Diencephalon (tissue), 1 donor: ENCODE measurements at places on chromosomes 1 and 21. TPM values are rescaled to one million over a fixed set of nuclear protein-coding genes. Genes with fewer than 3 reads are reported as not detected.

The KRTAP19-6 gene
- total RNA-seq = not detected

The AKR1A1 gene
- total RNA-seq = 74.5 TPM

The ERG gene
- 2.5 TPM for total RNA-seq

The OR2T29 gene
- 0.23 TPM for total RNA-seq

The SESN2 gene
- 4.4 TPM for total RNA-seq

The INAVA gene
- 4.6 TPM for total RNA-seq

The MIXL1 gene
- total RNA-seq = not detected

The FAM72C gene
- total RNA-seq = 1.8 TPM

The COA6 gene
- total RNA-seq = 18.2 TPM

The DPYD gene
- 20.5 TPM for total RNA-seq

The PHLDA3 gene
- 12.9 TPM for total RNA-seq

The GBP6 gene
- 0.69 TPM for total RNA-seq

The LRRC40 gene
- total RNA-seq = 82.8 TPM

The LENEP gene
- 0.69 TPM for total RNA-seq

The OR2G6 gene
- total RNA-seq = not detected

The S100A3 gene
- total RNA-seq = not detected

The GJA5 gene
- total RNA-seq = 2.3 TPM

The GRIK1 gene
- 41.8 TPM for total RNA-seq

The SH2D1B gene
- not detected for total RNA-seq

The LAPTM5 gene
- total RNA-seq = 10.1 TPM

The MTMR11 gene
- 6.2 TPM for total RNA-seq

The GCSAML gene
- 0.69 TPM for total RNA-seq

The FCAMR gene
- not detected for total RNA-seq

The KRTAP21-2 gene
- total RNA-seq = not detected

The LDLRAD2 gene
- total RNA-seq = 0.23 TPM

The C1QB gene
- 11.3 TPM for total RNA-seq

The CMPK1 gene
- total RNA-seq = 136 TPM

The ST6GALNAC5 gene
- total RNA-seq = 58.6 TPM

The LIN28A gene
- total RNA-seq = not detected

The ERVH48-1 gene
- 0.23 TPM for total RNA-seq

The SLC44A3 gene
- 5.1 TPM for total RNA-seq

The PTPRC gene
- total RNA-seq = 10.6 TPM

The EEIG2 gene
- 95.3 TPM for total RNA-seq

The HPCAL4 gene
- total RNA-seq = 195 TPM

The RSPH1 gene
- 9.9 TPM for total RNA-seq

The SWT1 gene
- total RNA-seq = 36.0 TPM
